ENCODE measurements at places on chromosomes 2 and 18.

DNA sequence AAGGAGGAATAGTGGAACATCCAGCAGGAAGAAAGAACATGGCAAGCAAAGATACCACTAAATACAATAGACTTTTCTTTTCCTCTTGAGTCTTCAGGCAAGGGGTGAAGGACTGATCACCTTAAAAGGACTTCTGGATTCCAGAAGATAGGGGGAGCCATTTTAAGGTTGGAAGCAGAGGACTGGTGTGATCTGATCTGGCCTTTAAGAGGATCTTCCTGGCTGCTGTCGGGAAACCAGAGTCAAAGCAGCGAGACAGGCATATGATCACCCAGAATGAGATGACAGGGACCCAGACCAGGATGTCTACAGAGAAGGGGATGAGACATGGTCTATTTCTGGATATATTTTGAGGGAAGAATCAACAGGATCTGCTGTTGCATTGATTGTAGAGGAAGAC lies 558.0 kb downstream of the STK39 start:
- no peak for DNase-seq

GRCh38 chr2:16664052-16664731 lies 1.4 kb downstream of the CYRIA start:
- no peak for DNase-seq

DNA sequence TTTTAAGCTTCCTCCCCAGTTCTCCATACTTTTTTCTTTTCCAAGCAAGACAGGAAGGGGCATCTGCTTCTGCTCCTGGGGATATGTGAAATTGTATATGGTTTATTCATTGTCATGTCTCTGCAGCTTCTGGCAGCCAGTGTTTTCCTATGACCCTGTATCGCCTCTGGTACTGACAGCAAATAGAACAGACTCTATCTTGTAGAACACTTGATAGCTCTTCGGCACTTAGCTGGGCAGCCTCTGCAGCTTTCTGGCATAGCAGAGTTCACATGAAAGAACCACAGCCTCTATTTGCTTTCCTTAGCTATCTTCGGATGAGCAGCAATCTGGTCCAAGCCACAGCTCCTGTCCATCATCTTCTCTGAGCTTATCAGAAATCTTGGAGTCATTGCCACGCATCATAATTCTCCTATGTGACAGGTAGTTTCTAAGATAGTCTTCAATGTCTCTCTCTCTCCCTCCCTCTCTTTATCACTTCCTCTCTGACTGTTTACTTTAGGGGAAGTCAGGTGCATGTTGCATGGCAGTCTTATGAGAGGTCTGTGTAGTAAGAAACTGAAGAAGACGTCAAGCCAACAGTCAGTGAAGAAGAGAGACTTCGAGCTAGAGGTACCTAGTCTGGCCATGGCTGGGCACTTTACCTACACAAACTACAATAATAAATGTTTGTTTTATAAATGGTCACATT lies 627.7 kb upstream of the CDH2 start:
- DNase-seq: no peak

GRCh38 chr2:13158466-13158865 lies 441.7 kb downstream of the TRIB2 start:
- DNase-seq: no peak

Data from activated CD4-positive, alpha-beta T cell treated with anti-CD3 and anti-CD28 coated beads, Interleukin-2, amount 50 U/mL, for 1 hour (primary cell).